ENCODE measurements at places on chromosomes 1 and 21. TPM values are rescaled to one million over a fixed set of nuclear protein-coding genes. Genes with fewer than 3 reads are reported as not detected.

GRCh38 chr1:10615332-10615731 lies 140.6 kb downstream of the PEX14 start:
- no peak for DNase-seq

DNA sequence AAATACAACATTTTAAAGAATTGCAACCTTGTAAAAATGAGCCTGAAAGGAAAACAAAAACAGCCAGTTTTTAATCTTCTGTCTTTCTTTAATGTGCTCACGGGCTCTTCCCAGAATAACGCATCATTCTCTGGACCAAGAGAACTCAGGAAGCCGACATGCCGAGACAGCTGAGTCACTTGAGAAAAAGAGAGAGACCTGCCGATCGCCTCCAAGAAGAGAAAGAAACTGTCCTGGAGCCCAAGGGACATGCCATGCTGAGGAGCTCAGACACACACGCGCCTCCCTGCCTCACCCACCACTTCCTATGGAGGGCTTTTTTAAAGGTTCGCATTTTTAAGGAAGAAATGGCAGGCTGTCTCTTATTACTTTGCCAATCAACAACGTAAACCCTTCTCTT lies 176.4 kb downstream of the ZNF281 start:
- DNase-seq, result no peak

GRCh38 chr21:32197896-32198295 lies 81.0 kb downstream of the MIS18A start:
- no peak for DNase-seq

The LMO4 gene
- 30.8 TPM for total RNA-seq

DNA sequence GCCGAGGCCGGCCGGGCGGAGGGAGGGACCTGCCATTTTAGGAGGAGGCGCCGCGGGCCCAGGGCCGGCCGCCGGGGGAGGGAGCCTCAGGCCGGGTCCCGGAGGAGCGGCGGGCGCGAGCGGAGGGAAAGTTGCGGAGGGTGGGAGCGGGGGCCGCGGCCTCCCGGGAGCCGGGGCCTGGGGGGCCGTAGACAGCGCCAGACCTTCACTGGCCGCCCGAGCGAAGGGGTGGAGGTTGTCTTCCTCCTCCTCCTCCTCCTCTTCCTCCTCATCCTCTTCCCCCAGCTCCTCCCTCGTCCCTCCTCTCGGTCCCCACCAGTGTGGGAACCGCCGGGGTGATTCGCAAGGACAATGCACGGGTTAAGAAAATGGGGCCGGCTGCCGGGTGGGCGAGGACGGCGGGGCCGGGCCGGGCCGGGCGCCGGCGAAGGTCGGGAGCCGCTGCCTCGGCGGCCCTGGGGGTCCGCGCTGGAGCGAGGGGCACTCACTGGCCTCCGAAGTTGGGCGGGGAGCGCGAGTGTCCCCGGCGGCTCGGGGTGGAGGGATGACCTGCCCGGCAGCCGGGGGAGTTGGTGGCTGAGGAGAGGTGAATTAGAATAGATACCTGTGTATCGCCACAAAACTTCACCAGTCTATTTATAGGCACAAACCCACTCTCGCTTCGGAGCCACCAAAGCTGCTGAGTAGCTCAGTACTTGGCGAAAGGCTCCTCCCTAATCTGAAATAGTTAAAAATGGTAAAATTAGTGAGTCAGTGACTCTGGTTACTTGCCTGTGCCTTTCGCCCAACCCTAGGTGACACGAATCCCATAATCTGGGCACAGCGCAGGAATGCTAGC lies 1.3 kb downstream of the DYRK1A start:
- DNase-seq, result no peak

The FAM78B gene
- total RNA-seq, result 2.9 TPM

The CBR3 gene
- 14.1 TPM for total RNA-seq

DNA sequence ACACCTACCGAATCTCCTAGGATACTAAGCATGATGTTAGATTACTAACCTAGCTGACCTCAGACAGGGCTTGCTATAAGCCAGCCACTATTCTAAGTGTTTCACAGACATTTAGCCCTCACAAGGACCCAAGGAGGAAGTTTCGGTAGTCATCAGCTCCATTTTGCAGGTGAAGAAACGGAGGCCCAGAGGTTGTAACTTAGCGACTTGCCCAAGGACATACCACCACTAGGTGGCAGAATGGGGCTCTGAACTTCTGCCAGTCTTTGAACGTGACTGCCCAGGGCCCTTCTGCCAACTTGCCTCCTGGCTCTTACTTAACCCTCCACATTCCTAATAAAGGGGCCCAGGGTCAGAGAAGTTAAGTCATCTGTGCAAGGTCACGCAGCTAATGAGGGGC lies 283.5 kb downstream of the C1orf94 start:
- peak; percentile 31 for DNase-seq

DNA sequence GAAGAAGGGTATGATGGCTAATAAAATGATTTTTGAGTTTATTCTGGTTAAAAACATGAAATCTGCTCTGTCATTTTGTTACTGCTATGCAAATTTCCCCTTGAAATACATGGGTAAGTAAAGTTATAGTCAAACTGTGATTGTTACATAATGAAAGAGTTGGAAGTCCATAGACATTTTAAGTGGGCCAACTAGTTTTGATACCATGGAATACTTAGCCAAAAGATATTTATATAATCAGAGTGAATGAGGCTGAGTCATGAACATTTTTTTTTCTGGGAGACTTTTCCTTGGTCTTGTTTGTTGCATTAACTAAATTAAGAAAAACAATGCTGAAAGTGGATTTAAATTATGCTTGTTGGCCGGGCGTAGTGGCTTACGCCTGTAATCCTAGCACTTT lies 58.2 kb upstream of the MPC2 start:
- DNase-seq, result no peak

DNA sequence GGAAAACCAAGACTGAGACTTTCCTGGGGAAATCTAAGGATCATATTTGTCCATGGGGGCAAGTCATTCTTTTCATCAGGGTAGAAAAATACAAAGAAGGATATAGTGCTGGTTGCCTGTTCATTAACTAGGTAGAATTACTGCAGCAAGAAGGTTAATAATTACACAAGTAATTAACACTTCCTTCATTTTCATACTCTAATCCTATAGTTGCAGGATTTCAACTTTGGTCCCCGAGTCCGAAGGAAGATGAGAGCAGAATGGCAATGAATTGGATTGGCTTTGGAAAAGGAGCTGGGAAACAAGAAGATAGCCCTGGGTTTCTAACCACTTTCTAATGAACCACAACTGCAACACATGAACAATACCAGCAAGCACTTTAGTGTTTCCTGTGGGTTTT lies 199.2 kb upstream of the ESRRG start:
- no peak for DNase-seq

- no peak for DNase-seq
These were observed 5.1 kb upstream of the TMCO4 start for GRCh38 chr1:19804831-19805251.

GRCh38 chr1:205769641-205770365 lies 5.5 kb downstream of the RAB29 start:
- DNase-seq, result no peak

DNA sequence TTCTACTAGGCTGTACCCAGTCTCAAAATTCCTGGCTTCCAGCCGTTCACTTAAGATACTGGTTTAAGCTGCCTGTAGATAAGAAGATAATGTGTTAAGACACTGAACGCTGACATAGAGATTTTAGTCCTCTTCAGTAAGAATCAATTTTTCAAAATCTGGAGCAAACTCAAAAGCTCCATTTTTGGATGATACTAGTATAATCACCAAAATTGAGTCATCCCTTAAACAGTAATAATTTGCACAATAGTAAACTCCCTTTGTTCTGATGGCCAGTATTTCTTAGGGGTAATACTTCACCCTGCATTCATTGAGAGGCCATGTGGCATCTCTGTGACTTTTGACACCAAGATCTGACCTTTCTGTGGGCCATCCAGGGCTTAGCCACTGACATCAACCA lies 299.8 kb upstream of the USP25 start:
- no peak for DNase-seq

The KCND3 gene
- total RNA-seq, result not detected

The AADACL4 gene
- total RNA-seq, result not detected

The B3GALT5 gene
- total RNA-seq, result 0.08 TPM

The BRINP2 gene
- not detected for total RNA-seq

DNA sequence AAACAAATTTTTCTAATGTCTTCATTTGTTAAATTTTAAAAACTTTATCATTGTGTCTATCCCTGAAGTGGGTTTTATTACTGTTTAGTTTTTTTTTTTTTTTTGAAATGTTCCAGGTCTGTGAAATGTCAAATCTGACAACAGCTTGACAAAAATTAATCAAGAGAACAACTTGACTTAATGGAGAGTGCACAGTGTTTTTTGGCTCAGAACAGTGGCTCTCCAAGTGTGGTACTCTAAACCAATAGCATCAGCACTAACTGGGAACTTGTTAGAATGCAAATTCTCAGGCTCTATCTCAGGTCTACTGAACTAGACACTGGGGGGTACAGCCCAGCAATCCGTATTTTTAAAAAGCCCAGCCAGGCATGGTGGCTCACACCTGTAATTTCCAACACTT lies 49.2 kb downstream of the ATP1B1 start:
- DNase-seq, result no peak

- DNase-seq, result no peak
These were observed 83.1 kb upstream of the ZNF648 start for GRCh38 chr1:182144646-182145030.

DNA sequence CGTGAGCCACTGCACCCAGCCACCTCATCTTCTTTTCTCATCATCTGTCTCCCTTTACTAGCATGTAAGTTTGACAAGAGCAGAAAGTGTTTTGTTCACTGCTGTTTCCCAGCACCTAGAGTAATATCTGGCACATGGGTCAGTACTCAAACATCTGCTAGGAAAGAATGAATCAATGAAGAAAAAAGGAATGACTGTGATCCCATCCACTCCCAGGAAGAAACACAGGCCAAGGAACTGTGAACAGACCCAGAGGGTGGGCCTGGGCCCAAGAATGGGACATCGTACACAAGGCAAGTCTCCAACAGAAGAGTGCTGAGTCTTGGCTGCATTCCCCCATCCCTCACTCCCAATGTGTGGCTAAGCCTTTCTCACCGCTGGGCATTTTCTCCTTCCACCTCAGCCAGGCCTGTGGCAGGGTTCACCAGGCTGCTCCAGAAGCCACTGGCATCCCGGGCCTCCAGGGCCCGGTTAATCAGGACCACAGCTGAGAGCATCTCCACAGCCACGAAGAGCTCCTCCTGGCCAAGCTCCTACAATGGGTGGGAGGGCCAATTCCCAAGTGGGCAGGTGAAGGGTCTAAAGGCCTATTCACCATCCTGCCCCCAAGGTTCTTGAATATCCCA lies 18.4 kb downstream of the IQGAP3 start:
- no peak for DNase-seq

The ID3 gene
- 278 TPM for total RNA-seq

- DNase-seq, result no peak
These were observed 397.2 kb downstream of the NEGR1 start for GRCh38 chr1:71885171-71885570.

The SERTAD4 gene
- not detected for total RNA-seq

DNA sequence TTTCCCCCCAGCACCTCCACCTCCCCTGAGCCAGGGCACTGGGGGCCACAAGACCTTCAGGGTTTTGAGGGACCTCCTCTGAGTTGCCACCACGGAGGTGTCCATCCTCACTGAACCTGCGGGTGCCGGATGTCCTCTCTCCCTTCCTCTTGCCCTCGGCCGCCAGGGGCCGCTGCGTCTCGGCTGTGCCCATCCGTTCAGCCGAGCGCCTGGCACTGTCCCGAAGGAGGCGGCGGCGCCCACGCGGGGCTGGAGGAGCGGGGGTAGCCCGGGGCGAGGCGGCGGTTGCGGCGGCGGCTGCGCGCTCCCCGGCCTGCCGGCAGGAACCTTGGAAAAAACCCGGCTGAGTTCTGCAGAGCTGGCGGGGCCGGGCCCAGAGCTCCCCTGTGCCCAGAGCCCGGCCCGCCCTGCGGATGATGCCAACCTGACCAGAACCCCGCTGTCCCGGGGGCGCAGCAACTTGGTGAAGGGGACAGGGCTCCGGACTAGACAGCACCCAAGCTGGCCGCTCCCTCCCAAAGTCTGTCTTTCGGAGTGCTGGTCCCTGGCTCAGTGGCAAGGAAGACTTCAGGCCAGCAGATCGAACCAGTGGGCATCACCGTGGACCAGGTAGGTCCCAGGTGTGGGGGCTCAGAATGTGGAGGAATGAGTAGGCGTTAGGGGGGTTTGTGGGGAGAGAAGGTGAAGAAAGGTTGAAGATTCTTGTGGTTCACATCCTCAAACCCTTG lies 3.7 kb upstream of the PPM1J start:
- no peak for DNase-seq

The SELENON gene
- total RNA-seq, result 4.1 TPM

DNA sequence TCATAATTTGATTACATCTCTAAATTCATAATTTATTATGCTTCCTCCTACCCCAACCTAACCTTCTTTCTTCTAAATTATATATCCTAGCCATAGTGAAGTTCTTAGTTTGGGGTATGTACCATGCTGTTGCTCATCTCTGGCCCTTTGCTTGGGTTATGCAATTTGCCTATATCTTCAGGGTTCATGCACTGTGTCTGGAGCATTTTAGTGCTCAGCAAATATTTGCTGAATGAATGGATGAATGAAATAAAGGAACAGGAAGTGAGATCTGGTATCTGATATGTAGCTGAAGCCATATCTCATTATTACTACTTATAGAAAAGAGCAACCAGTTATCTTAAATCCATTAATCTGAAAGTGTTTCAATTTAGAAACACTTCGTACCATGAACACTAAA lies 137.6 kb downstream of the GPATCH2 start:
- DNase-seq, result no peak

DNA sequence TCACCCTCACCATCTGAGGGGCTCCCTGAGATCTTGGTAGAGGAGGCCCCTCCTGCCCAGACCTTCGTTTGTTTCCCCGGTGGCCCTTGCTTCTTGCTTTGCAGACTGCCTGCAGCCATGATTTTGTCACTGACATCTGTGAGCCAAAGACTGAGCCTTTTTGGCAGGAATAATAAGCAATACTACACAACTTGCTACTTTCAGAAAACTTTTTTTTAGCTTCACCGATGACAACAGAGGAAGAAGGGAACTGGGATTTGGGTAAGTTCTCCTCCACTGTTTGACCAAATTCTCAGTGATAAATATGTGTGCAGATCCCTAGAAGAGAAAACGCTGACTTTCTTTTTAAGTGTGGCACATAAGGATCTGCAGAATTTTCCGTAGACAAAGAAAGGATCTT lies 11.7 kb upstream of the CD101 start:
- no peak for DNase-seq

DNA sequence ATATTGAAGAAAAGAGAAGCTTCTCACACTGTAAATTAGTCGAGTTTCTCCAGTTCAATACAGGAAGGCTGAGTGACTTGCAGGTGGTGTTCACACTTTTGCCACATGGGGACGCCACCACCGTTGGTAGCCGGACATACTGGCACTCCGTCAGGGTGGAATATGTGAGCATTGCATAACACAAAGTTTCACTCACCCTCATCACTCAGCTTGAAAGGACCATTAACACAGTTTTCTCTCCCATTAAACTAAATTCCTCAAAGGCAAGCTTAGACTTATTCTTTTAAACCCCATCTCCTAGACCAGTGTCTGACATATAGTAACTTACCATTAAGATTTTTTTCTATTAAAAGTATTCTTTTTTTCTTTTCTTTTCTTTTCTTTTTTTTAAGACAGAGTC lies 105.3 kb upstream of the SERBP1 start:
- DNase-seq, result peak; percentile 9

GRCh38 chr1:227033880-227034279 lies 93.8 kb downstream of the COQ8A start:
- DNase-seq, result no peak

All from GM12878 (cell line).